ENCODE measurements at places on chromosomes 13 and 19.

- no peak for DNase-seq
Observed at GRCh38 chr13:22103046-22104027, 432.5 kb downstream of the FGF9 start.

- no peak for DNase-seq
Observed at GRCh38 chr13:40876020-40876738, 86.8 kb downstream of the SLC25A15 start.

GRCh38 chr19:4650159-4650558 lies 10.8 kb downstream of the TNFAIP8L1 start:
- no peak for DNase-seq

- DNase-seq: peak; percentile 53
Observed at GRCh38 chr19:2274931-2275535, 6.9 kb downstream of the PEAK3 start.

GRCh38 chr19:6115992-6116391 lies 5.7 kb upstream of the RFX2 start:
- DNase-seq: no peak

DNA sequence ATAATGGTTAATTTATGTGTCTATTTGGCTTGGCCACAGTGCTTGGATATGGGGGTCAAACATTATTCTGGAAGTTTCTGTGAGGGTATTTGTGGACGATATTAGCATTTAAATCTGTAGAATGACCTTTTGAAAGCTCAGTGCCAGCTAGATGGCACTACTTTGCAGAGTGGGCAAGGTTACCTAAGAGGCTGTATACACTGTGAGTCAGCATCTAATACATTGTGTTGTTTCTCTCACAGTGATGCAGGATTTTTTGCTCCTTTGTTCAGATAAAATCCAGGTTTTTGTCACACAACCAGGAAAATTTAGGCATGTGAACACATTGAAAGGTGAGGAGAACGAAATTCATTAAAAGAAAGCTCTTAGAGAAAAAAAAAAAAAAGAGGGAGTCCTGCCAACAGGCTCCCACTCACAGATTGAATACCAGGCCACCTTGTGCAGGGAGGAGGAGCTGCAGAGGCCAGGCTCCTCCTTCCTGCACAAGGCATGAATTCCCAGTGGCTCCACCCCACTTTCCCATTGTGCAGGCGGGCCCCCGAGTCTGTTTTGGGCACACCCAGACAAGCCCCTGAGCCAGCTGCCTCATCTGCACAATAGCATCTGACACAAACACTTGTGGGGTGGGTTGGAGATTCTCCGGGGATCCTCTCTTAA lies 551.0 kb upstream of the ATXN8OS start:
- no peak for DNase-seq

GRCh38 chr19:1425102-1425837 lies 12.9 kb upstream of the RPS15 start:
- DNase-seq: no peak

DNA sequence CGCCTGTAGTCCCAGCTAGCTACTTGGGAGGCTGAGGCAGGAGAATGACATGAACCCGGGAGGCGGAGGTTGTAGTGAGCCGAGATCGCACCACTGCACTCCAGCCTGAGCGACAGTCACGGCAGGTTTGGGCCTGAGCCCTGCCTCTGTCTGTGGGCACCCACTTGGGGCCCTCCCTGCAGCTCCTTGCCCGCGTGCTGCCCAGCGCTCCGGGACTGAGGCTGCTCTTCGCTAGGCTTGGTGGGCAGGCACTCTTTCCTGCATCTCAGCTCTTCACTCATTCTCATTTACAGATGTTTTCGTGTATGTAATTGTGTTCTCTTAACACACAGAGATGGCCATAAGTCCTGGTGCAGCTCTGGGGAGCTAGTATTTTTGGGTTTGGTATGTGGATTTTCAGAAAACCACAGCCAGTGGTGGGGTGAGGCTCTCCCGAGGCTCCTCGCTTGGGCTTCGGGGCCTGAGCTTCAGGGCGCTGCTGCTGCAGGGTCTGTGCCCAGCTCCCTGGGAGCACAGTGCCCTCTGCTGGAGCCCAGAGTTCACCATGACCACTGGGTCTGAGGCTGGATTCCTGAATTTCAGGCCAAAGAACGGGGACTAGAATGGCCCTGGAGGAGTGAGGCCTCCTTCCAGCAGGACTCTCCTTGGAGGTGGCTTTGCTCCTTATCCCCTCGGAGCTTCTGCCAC lies 15.2 kb downstream of the UPF1 start:
- peak; percentile 74 for DNase-seq

DNA sequence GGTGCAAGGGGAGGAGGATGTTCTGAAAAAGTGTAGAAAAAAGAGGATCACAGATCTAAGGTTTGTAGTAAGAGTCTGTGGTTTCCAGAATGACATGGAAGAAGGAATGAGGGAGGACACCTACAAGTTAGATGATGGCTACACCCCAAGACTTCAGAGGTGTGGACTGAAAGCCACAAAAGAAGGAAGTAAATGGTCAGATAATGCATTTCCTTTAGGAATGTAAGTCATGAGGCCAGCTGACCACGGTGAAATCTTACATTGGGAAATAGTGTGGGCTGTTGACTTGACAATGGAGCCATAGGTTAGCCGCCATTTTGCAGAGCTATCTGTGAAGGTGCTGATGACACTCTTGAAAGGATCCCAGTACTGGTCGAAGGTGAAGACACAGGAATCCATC lies 25.3 kb upstream of the FBXO27 start:
- DNase-seq: no peak

- DNase-seq: peak; percentile 9
Observed at GRCh38 chr19:34430738-34431625, 2.8 kb downstream of the UBA2 start.

GRCh38 chr19:34818270-34818669 lies 45.3 kb upstream of the ZNF599 start:
- DNase-seq: no peak

DNA sequence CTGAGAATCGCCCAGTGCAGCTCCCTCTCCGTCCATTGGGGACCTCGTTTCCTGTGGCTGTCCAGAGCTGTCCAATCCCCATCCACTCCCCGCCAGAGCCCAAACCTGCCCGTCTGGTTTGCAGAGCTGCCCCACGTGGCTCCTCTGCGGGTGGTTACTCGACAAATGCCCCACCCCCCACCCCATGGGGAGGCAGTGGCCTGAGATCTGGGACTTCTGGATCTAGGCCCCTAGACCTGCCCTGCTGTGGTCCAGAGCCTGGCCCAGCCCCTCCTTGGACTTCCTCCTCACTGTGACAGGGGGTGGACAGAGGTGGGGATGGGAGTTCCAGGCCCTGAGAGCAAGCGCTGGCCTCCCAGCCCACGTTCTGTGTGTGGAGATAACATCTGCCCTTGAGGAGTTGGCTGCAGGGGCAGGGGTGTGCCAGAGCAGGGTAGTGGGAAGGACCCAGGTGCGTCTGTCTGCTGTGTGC lies 29.1 kb downstream of the PAK4 start:
- no peak for DNase-seq

DNA sequence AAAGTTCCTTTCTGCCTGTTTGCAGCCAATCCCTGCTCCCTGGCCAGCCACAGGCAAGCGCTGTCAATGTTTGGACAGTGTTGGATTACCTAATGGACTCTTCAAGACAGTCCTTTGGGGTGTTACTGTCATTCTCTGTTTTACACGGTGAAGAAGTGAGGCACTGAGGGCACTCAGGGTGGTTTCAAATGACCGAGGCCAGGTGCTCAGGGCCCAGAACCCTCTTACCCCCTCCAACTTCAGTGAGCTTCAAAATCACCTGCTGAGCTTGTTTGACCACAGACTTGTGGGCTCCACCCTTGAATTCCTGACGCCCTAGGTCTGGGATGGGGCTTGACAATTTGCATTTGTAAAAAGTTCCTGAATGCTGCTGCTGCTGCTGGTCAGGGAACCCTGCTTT lies 97.9 kb downstream of the GGACT start:
- DNase-seq: no peak

DNA sequence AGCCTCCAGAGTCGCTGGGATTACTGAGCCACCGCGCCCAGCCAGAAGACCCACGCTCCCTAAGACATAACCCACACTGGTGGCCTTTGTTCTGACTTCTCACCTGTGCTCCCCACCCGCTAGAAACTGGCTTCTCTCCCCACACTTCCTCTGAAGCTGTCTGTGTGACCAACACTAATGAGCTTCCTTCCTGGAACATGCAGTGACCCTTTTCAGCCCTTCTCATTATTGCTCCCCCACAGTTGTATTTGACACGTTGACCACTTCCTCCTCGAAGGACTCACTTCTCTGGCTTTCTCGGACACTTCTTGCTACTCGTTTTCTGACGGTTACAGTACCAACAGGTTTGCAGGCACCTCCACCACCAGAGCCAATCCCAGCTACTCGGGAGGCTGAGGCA lies 10.9 kb downstream of the NCR1 start:
- no peak for DNase-seq

GRCh38 chr13:84525865-84526264 lies 643.6 kb upstream of the SLITRK1 start:
- DNase-seq: no peak

DNA sequence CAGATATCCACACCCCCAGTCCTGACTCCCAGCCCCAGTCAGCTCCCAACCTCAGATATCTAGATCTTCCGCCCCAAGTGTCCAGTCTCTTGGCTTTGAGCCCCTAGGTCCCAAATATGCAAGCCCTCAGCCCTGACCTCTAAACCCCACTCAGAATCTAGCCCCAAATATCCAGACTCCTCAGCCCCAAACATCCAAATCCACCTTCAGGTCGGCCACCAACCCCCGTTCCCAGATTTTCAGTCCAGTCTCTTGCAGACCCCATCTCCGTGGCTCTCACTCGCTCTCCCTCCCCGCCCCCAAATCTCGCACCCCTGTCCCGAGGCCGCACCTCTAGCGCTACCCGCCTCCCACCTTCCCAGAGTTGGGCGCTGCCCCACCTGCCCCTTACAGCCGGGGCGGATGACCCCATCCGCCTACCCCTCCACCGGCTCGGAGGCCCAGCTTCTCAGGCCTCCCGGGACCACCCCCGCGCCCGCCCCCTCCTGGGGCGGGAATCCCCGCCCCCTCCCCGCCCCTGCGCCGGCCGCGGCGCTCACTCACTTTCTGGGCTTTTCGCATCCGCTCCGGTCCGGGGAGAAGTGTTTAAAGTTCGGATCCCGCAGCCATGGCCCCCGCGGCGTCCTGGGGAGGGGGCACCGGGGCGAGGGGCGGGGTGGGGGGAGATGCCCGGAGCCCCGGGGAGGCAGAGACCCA lies 604 bp downstream of the ERFL start:
- DNase-seq: no peak

DNA sequence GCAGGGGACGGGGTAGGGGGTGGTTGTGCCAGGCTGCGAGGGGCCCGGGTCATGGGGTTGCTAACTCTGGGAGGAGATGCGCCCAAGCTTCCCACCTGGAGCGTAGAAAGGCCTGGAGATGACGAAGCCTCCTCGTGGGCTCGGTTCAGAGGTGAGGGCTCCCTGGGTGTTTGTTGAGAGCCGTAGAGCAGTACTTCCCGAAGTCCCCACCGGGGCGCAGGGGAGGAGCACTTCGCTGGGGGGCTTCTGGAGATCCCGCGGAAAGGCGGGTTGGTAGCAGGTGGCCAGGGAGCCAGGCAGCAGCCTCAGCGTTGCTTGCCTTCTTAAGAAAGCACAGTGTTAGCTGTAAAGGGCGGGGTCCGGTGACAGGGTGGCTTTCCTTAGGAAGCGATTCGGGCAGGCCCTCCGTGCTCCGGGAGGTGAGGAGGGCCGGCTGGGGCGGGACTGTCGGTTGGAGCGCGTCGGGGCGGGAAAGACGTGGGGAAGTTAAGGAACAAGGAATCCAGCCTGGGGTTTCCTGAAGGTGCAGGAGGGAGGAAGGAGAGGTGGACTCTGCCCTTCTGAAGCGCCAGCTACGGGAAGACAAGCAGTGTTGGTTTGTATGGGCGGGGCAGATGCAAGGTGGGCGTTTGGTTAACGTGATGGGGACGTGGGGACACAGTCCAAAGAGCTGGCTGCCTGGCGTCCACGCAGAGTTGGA lies 3.3 kb downstream of the VSTM2B start:
- peak; percentile 12 for DNase-seq

DNA sequence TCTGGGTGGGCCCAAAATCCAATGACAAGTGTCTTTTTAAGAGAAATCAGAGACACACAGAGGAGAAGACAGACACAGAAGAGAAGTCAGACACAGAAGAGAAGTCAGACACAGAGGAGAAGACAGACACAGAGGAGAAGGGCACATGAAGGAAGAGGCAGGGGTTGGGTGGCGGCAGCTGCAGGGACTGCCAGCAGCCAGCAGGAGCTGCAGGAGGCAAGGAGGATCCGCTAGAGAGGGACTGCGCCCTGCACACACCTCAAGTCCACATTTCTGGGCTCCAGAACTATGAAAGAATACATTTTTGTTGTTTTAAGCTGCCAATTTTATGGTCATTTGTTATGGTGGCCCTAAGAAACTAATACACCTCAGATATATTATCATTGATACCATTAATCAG lies 140.6 kb downstream of the ZIC5 start:
- DNase-seq: no peak

- no peak for DNase-seq
Observed at GRCh38 chr13:43134868-43135267, 111.5 kb downstream of the DNAJC15 start.

GRCh38 chr19:2552859-2553258 lies 76.9 kb downstream of the GADD45B start:
- DNase-seq: peak; percentile 43

DNA sequence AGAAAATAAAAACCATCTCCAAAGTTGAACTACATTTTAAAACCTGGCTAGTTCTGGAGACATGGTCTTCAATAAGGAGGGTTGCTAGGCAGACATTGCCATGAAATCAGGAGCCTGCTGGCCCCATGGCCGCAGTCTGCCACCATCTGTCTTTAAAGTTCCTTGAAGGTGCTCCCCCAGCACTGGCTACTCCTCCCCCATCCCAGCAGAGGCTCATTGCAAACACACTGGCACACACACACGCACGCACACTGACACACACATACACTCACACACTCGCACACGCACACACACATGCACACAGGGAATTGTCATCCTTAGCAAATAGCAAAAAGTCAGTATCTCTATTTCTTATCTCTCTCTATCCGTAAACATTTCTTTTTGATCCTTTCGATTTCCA lies 68.4 kb downstream of the ZIC5 start:
- no peak for DNase-seq

DNA sequence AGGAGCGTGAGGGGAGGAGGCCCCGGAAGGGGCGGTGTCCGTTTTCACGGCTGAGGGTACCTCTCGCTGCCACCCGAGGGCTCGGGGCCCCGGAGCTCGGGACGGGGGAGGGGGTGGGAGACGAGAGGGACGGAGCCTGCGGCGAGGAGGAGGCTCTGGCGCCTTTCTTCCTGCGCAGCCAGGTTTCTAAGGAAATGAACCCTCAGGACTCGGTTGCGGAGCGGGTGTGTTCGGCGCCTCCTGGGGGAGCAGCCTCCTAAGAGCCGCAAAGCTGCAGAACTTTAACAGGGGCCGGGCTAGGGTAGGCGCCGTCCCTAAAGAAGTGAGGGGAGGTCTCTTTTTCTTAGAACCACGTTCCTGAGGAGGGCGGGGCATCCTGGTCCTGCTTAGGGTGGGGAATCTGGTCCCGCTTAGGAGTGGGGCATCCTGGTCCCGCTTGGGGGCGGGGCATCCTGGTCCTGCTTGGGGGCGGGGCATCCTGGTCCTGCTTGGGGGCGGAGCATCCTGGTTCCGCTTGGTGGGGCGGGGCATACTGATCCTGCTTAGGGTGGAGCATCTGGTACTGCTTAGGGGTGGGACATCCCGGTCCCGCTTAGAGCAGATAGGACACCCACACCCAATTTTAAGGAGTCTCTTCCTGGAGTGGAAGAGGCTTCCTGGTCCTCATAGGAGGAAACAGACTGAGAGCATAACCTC lies 6.2 kb downstream of the SYT5 start:
- peak; percentile 43 for DNase-seq

Data from stimulated activated CD4-positive, alpha-beta T cell treated with anti-CD3 and anti-CD28 coated beads, Interleukin-2, amount 100 ng/mL, for 24 hours (primary cell).